ENCODE measurements at places on chromosomes 1 and 21.
A peak's percentile ranks its signal among the peaks of the same experiment; 100 is the strongest.

- peak; percentile 80 for DNase-seq
Observed at GRCh38 chr1:247906504-247907047, 11.2 kb downstream of the OR2W3 start.

GRCh38 chr1:41689558-41689981 is 205.1 kb upstream of the EDN2 start:
- no peak for DNase-seq

- DNase-seq, result no peak
Observed at GRCh38 chr21:24870633-24871032, 736.6 kb downstream of the MRPL39 start.

DNA sequence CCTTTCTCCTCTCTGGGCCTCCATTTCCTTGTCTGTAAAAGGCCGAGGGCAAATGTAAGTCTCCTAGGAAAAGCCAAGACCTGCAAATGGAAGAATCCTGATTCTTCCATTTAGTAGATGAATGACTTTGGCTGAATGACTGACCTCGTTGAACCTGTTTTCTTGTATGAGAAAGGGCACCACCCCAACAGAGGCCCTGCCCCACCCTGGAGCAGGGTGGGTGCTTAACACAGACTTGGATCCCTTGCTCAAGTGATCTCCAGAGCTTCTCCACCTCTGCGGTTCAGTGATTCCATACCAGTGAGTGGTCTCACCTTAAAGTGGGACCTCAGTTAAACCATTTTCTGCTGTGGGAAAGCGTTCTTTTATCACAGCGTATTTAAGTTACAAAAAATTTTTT is 39.0 kb upstream of the GUCA2B start:
- DNase-seq, result no peak

GRCh38 chr1:230270559-230271281 is 155.4 kb downstream of the PGBD5 start:
- no peak for DNase-seq

DNA sequence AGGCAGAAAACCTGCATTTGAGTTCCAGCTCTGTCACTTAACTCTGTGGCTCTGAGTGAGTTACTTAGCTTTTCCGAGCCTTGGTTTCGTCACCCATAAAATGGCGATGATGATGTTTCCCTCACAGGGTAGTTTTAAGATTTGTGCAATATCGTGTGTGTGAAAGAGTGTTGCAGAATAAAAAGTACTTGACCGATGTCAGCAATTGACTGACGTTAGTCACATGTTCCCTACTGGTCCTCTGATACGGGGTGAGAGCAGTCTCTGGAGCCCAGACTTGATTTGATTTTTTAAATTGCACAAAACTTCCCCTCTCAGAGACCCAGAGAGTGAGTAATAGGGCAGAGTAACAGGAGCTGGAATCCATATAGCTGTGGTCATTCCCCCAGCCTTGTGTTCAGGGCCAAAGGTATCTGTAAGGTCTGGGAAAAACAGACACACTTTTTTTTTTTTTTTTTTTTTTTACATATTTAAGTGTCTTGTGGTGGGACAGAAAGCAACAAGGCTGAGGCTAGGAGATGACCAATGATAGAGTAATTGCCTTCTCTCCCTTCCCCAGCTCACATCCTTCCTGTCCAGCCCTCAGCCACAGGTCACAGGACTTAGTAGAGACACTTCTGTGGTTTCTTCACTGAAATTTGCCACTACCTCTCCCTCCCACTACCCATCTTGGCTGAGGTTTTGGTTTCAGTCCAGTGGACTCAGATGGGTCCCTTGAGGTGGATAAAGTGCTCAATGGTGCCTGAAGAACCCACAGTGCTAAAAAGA is 2.0 kb downstream of the FCER1G start:
- DNase-seq, result peak; percentile 99

DNA sequence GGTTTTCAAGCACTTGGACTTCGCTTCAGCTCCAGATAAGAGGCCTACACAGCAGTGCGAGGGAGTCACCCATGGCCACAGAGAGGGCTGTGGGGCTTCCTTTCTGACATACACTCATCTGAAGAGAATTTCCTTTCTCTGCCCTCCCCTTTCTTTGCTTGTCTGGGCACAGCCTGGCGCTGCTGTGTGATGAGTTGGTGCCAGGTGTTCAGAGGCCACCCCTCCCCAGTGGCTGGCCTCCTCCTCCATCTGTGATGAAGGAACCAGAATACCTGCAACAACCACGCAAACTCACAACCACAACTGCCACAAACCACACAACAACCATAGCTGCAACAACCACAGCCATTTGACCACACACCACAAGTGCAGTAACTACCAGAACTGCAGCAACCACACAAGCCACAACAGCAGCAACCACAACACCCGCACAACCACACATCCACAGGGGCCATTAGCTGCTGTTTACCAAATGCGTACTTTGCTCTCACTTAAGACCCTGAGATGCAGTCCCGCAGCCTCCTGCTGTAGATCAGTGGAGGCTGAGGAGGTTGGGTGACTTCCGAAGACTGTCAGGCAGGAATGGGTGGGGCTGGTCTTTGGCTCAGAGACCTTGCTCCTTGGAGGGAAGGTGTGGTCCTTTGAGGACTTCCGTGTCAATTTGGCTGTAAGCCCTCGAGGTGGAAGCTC is 71.1 kb downstream of the IER5 start:
- DNase-seq, result no peak

- DNase-seq, result no peak
Observed at GRCh38 chr1:156664046-156664766, 13.0 kb downstream of the NES start.

DNA sequence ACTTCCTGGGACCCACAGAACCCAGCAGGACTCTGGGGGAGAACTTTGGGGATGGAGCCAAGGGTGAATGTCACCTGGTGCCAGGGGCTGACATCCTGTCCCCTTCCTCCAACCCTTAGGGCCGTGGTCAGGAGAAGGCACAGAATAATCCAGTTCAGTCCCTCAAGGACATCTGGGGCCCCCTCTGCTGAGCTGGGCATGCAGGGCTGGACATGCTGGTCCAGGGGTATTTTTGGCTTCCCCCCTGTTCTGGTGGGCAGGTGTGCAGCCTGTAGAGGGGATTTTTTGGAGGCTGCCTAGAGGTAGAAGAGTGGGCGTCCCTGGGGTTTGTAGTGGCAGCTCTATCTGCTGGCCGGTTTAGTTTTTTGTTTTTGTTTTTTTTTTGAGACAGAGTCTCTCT is 3.4 kb upstream of the CROCC start:
- no peak for DNase-seq

- no peak for DNase-seq
Observed at GRCh38 chr1:3073489-3074296, 4.7 kb downstream of the PRDM16 start.

DNA sequence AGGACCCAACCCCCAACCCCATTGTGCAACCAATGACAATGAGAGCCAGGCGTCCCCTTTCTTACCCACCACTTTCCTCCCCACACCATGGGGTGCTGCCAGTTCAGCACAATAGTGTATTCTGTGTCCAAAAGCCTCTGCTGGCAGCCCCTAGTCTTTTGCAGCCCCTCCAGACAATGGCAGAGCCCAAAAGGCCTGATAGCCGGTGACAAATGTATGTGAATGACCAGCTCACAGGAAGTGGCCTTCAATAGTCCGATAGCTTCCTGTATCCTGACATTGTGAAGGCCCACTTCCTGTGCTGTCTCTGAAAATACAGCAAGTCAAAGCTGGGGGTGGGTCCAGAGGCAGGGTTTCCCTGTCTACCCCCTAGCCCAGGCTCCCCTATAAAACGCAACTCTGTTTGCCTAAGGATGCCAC is 16.6 kb downstream of the SMIM12 start:
- no peak for DNase-seq

- DNase-seq, result peak; percentile 8
Observed at GRCh38 chr21:37793660-37794059, 122.6 kb downstream of the KCNJ6 start.

DNA sequence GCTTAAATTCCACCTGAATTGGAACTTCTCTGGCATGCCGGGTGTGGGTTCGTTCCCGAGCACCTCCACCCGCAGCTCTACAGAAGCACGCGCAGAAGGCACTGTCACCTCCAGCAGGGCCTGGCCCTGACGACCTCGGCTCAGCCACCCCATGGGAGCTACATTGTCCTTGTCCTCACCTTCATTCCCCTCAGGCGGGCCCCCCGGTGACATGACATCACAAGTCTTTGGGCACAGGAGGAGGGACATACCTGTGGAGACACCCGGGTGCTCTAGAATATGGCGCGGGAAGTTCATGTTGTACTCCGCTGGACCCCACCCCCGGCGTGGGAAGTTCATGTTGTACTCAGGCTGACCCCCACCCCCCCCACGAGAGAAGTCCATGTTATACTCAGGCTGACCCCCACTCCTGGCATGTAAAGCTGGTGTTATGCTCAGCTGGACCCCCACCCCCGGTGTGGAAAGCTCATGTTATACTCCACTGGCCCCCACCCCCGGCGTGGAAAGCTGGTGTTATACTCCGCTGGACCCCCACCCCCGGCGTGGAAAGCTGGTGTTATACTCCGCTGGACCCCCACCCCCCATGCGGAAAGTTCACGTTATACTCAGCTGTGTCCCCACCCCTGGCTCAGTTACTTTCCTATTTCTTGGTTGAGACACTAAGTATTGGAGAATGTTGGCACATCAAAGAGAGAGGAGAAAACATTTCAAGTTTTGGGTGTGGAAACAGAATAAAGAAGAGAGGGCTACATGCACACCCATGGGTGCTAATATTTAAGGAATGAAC is 37.6 kb downstream of the UMODL1 start:
- DNase-seq, result no peak

- DNase-seq, result no peak
Observed at GRCh38 chr1:159594625-159595405, 7.2 kb downstream of the APCS start.

DNA sequence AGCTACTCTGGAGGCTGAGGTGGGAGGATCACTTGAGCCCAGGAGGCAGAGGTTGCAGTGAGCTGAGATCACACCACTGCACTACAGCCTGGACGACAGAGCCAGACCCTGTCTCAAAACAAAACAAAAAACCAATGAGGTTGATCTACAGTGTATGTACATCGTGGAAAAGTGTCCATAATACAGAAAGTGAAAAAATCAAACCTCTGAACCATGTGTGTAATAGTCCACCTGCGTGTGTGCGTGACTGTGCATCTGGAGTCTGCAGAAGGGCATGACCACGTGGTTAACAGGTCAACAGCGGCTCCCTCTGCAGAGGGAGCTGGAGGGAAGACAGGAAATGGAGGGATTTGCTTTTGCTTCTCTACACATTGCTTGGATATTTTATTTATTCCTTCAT is 32.4 kb upstream of the ENO1 start:
- no peak for DNase-seq

DNA sequence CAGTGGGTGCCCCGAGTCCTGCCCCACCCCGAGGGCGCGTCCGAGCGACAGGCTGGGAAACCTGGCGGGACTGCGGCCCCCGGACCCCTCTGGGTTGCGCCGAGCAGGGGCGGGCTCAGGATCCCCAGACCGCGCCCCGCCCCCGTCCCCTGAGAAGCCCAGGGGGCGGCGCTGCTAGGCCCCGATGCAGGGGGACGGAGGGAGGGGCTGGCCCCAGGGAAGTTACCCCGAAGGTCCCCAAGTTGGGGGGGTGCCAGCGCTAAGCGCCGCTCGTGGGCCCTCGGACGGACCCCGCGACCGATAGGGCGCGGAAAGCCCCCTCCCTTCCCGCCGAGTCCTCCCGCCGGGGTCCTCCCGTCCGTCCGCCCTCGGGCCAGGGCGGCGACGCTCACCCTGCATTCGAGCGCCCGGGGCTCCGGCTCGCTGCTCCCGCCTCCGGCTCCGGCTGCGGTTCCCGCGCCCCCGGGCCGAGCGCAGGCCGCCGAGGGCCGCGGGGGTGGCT is 414 bp downstream of the GPR153 start:
- no peak for DNase-seq

- DNase-seq, result no peak
Observed at GRCh38 chr1:88897070-88897730, 5.8 kb upstream of the GTF2B start.

- no peak for DNase-seq
Observed at GRCh38 chr1:53498555-53499131, 39.4 kb downstream of the DMRTB1 start.

GRCh38 chr1:201404055-201404454 is 4.9 kb upstream of the LAD1 start:
- DNase-seq, result peak; percentile 93

DNA sequence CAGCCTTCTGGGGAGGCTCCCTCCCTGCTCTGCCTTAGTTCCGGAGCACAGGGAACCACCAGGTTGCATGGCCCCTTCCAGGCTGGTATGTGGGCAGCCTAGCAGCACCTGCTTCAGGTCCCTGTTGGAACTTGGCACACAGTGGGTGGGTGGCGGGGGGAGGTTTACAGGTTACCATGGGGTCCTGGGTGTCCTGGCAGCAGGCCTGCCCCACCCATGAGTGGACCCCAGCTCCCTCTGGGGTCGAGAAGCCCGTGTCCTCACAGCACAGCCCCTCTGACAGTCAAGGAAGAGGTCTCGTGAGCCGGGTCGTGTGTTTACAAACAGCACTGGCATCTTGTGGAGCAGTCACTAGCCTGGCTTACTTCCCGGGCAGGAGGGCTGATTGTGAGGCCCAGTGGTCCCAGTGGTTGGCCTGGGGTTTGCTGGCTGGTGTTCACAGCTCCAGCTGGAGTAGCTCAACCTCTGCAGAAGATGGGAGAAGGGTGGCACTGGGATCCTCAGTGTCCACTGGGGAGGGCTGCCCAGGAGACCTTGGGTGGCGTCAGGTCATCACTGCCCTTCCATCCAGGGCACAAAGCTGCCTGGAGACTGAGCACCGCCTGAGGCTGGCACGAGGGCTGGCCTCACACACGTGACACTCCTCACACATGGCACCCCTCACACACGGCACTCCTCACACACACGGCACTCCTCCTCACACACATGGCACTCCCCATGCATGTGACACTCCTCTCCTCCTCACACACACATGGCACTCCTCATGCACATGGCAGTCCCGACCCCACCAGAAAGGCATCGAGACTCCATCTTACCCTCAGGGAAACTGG is 100.9 kb downstream of the RIPK4 start:
- DNase-seq, result no peak

GRCh38 chr1:35369922-35370671 is 101.6 kb downstream of the ZMYM4 start:
- DNase-seq, result no peak

- no peak for DNase-seq
Observed at GRCh38 chr1:112558634-112559033, 49.9 kb downstream of the WNT2B start.

DNA sequence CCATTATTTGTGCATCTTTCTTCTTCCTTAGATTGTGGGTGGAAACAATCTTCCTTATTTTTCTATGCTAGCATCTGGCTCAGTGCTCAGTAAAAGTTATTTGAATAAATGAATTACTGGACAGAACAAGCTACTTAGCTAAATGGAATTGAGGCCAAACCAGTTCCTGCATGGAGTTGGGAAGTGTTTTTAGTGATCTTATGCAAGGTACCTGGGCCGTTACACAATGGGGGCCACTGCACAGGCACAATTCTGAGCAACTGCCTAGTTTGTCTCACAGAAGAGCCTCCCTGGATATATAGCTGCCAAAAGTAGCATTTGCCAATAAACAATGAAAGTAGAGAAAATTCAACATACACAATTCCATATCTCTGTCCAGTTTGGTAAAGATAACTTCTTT is 27.0 kb upstream of the SERBP1 start:
- DNase-seq, result no peak

DNA sequence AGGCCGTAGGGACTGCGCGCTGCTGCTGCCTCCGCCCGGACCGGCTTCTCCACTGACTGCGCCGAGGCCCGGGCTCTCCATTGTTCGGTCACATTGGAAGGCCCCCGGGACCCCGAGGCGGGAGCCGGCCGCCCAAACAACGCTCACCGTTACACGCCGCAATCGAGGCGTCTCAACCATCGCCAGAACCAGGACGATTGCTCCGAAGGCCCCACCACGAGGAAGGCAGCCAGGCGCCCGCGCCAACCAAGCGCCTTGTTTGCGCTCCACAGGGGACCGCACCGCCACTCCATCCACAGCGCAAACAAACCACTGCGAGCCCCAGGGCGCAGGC is 595 bp downstream of the GLUL start:
- no peak for DNase-seq
